ENCODE measurements at places on chromosomes 7 and 10.

- no peak for DNase-seq
Measured at GRCh38 chr10:486206-486605, 203.3 kb downstream of the DIP2C start.

GRCh38 chr10:10658172-10658785 lies 359.4 kb upstream of the CELF2 start:
- DNase-seq = no peak

- no peak for DNase-seq
Measured at GRCh38 chr7:69428089-69428488, 170.2 kb upstream of the AUTS2 start.

DNA sequence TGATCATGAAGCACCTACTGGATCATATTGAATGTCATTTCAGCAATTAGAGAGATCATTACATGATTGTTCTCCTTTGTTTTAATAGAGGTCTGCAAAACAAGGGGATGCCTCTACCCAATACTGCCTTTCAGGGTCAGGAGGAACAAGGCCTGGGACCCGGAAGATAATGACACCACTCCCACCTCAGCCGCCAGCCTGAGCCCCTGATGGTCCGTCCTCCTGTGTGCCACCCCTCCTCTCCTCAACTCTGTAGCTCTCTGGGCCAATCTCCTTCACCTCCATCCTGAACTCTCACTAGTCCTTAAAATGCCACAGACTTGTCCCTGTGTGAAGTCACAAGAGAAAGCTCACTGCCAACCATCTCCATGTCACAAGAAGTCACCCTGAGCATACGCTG lies 38.0 kb downstream of the KCNMA1 start:
- no peak for DNase-seq

GRCh38 chr10:69896606-69897231 lies 95.0 kb downstream of the COL13A1 start:
- DNase-seq = no peak

- no peak for DNase-seq
Measured at GRCh38 chr10:63430999-63431356, 34.8 kb downstream of the JMJD1C start.

- no peak for DNase-seq
Measured at GRCh38 chr7:128831994-128832879, 2.0 kb downstream of the FLNC start.

DNA sequence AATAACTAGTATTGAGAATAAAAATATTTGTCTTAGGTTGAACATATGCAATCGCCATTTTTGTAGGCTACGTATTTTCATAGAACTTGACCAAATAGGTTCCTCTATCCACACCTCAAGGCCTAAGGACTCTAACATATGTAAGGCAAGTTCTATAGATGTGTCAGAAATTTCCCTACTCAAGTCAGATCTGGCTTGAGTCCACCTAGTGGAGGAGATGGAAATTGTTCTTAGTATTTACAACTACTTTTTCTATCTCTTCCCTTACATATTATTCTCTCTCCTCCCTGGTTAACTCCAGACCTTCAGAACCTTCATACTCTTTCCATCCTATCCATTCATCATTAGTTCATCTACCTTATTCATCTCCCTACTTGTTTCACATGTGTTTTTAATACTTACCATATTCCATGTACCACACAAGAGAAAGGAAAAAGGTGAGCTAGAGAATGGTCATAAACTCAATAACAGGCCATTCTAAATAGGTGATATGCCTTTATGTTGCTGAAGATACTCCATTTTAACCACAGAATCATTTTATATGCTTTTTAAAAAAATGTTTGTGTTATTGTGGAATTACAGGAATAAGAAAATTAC lies 174.5 kb upstream of the HDAC9 start:
- DNase-seq = peak; percentile 1

Measured in GM19239 (cell line).